Activated CD4-positive, CD25-positive, alpha-beta regulatory T cell (primary cell): ENCODE measurements at places on chromosomes 2 and 18.

DNA sequence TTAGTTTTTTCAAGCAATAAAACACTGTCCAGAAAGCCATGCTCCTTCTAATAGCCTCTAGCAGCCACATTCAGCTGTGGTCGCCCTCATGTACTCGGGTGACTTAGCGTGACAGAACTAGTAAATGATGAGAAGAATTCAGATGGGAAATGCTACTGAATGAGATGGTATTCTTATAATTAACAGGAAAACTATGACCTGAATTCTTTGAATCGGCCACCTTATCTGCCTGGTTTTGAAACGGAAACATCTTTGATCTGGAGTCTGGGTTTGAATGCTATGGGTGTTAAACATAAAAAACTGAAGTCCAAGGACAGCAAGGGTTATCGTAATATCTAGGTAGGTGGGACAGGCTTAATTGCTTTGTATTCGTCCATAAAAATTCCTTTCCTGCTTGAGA is 138.8 kb upstream of the DNMT3A start:
- DNase-seq, result no peak

- no peak for DNase-seq
Measured at GRCh38 chr2:213806125-213806726, 522.0 kb downstream of the SPAG16 start.

DNA sequence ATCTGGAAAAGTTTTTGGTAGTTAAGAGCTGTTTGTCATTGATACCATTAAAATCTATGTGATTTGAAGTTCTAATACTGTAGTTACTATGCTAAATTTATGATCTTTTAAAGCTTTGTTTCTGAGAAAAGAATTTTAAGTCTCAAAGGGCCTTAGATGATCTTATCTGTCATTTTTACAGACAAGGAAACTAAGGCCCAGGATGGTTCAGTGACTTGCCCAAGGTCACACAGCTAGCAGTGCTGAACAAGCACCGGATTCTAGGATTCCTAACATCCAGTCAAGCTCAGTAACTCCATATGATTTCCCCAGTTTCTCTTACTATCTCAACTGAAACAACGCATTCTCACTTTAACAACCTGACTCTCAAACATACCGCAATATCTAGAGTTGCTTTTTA is 37.7 kb downstream of the PELI1 start:
- DNase-seq, result no peak

DNA sequence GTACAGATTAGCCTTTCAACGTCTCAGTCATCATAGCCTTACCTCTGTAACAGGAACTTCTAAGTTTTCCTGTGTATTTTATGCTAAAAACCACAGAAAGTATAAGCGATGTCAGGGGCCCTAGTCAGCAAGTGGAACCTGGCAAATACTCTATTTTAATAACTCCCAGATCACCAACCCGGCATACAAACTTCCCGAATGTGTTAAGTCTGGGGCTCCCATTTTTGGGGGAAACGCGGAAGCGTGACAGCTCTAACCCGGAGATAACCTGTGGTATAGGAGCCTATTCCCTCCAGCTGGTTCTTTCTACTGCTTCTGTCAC is 574 bp downstream of the NIFK start:
- DNase-seq, result no peak

DNA sequence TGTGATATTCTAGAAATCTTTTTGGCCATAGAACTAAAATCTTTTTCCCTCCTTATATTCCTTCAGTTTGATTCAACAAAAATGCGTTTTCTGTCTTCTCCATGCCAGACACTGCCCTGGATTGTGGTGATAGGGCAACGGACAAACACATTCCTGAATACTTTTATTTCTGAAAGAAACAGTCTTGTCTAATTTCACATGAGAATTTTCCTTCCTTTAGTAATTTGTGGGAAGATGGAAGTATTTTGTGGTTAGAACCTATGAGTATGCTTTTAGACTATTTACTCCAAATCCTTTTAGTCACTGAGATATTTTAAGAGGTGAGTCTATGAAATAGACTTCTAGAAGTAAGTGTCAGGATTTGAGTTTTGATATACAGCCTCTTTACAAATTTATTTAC is 49.6 kb downstream of the COL5A2 start:
- DNase-seq, result no peak

- no peak for DNase-seq
Measured at GRCh38 chr18:35389095-35389618, 12.0 kb upstream of the ZNF396 start.

- DNase-seq, result no peak
Measured at GRCh38 chr2:191247381-191248057, 2.3 kb downstream of the MYO1B start.

DNA sequence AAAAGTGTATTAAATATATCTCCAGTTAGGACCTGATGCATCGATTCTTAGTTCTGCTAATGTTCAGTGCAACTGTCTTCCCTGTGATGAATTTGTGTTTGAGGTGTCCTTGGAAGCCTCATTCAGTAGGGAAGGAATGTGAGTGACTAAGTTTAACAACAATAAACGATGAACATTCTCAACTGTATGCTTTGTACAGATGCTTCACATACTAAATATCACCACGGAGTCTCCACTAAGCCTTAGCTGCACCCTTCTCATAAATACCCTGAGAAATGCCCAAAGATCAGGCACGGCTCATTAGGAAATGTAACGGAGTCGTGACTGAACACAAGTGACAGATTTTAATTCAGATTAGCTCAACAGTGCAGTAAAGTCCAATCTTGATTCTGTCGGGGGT is 24.4 kb upstream of the AGFG1 start:
- no peak for DNase-seq

GRCh38 chr2:50680646-50681045 is 351.3 kb downstream of the NRXN1 start:
- DNase-seq, result no peak

DNA sequence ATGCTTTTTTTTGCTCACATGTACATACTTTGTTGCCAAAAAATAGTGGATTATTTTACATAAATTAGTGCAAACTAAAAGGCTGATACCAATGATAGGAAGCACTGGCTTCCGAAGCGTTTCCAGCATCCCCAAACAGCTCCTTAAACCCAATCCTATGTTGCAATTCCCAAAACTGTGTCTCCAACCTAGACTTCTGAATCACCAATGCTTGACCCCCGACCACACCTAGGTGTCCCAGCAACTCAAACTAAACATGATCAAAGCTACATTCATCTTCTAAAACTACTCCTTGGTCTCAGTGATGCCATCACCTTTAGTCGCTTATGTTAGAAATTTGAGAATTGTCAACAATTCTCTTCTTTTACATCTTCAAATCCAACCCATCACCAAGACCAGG is 13.4 kb downstream of the ATP8B1 start:
- no peak for DNase-seq
